Stimulated activated CD4-positive, alpha-beta T cell treated with anti-CD3 and anti-CD28 coated beads, Interleukin-12 subunit alpha, Interleukin-12 subunit beta, amount 100 ng/mL, for 4 hours (primary cell): ENCODE measurements at places on chromosomes 12 and 14.

DNA sequence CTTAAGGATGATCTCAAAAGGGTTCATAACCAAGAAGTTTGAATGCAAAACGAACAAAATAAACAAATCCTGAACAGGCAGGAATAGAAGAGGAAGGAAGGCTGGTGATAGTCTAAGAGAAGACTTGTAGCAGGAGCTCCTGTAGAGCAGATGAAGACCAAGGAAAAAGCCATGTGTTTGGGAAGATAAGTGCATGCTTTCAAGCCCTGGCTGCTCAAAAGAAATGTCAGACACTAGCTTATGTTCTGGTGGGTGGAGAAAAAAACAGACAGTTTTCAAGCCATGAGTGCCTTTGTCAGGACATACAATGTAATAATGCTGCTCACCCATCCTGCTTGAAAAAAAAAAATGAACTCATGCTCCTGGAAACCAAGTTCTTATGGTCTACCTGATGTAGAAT lies 27.4 kb downstream of the TAOK3 start:
- DNase-seq = no peak

GRCh38 chr12:14239350-14239934 lies 126.0 kb upstream of the ATF7IP start:
- DNase-seq = no peak

- DNase-seq = no peak
Observed at GRCh38 chr12:110262442-110263388, 18.3 kb upstream of the ATP2A2 start.

GRCh38 chr14:21042918-21043317 lies 756 bp downstream of the RNASE7 start:
- DNase-seq = no peak

DNA sequence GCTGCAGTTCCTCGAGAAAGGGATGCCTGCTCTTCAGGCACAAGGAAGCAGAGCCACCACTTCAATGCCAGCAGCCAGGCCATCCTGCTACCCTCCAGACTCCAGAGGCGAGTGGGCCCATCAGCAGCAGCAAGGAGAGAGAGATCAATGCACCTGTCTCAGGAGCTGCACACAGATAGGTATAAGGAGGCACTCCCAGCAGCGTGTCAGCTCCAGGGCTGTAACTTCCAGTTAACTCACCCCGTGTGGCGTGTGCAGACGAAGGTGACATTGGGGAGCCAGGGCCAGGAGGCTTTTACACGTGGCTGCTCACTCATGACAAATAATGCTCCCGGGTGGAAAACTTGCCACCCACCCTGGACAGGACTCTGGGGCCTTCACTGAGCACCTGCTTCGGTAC lies 24.2 kb downstream of the GALNT16 start:
- DNase-seq = no peak

DNA sequence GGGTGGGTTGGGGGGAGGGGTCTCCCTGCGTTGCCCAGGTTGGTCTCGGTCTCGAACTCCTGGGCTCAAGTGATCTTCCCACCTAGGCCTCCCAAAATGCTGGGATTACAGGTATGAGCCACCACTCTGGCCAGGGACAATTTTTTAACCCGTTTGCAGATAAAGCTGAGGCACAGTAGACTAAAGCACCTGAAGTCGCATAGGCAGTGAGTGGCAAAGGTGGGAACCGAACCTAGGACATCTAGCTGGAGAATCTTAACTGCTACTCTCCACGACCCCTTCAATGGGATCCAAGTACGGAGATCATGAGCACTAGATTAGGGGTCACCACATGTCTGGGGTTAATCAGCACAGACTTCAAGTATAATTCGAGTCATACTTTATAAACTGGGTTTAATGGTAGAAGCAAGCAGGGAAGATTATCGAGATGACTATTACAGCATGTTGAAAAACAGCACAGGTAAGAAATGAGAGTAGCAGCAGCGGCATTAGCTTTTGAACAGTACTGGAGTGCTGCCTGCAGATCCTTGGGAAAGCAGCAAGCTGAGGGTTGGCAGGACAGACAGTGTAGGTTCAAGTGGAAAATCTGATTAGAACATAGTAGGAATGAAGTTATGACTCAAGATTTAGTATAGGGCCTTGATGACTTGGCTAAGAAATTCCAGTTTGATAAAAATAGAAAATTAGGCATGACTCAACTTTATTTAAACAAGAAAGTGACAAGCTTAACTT lies 23.9 kb downstream of the NID2 start:
- no peak for DNase-seq

DNA sequence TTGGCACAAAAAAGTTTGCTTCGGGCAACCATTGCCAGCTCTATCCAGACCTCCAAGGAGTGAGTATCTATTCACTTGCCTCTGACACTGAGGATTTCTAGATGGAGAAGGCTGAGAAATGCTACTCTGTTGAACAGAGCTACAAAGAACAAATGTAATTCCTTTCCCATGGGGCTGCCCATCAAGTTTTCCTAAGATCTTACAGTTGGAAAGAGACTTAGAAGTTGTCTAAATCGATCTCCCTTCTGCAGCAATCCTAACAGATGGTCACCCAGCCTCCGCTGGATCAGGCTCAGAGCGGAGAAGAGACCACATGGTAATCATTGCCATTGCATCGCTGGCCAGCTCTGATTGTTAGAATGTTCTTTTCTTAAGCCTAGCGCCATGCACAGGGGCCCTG lies 110.1 kb upstream of the BCL2L14 start:
- no peak for DNase-seq

GRCh38 chr12:68786929-68787328 lies 21.0 kb upstream of the MDM2 start:
- DNase-seq = no peak

- peak; percentile 76 for DNase-seq
Observed at GRCh38 chr14:35533357-35534207, at the start of gene INSM2. TSS of gene INSM2 (plus strand) at chr14:35534164. CDS start at chr14:35534253, 89 bp downstream.

DNA sequence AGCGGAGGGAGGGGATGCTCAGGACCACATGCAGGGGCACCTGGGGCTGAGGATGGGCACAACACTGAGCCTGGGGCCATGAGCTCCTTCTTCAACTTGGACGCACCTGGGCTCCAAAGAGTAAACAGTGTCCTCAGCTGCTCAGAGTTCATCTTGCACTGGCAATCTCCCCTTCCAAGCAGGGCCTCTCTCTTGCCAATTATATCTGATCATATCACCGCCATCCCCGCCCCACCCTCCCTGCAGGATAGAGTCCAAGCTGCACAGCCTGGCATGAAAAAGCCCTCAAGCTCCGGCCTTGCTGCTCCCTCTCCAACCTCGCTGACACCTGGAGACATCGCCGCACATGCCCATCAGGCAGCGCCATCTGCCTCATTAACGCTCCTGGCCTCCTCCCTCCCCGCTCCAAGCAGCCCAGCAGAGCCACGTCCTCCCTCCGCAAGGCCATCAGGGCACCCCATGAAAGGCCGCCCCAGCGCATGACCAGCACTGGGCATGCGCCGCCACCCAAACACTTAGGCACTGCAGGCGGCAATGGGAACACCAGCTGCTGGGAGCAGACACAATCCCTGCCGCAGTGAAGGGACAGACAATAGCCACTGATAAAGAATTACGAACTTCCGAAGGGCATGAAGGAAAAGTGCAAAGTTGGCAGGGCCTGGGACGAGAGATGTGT lies 88.8 kb downstream of the CHGA start:
- DNase-seq = no peak

DNA sequence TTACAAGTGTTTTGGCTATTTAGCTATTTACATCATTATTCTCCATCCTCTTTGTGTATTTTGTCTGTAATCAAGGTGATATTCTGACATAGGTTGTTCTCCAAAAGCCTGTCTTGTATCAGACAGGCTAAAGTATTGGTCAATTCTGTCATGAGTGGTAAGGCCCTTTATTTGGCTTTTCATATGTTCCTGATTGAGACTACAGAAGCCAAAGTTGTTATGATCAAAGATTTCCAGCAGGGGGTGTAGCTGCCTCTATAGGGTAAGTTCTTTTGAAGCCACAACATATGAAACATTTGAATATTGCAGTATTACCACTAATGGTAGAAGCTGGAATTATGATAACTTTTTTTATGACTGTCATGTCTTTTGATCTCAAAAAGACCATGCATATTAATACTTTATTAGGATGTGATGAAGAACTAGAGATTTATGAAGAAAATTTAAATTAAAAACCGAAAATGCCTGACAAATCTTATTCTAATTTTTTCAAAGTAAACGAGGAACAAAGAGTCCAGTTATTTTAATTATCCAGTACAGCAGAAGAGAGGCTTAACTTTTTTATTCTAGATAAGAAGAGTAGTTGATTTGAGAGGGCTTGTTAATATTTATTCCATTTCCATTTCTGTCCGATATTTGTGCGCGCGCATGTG lies 3.4 kb upstream of the ARHGAP5 start:
- no peak for DNase-seq

GRCh38 chr14:91154851-91155625 lies 41.2 kb downstream of the DGLUCY start:
- DNase-seq = no peak

DNA sequence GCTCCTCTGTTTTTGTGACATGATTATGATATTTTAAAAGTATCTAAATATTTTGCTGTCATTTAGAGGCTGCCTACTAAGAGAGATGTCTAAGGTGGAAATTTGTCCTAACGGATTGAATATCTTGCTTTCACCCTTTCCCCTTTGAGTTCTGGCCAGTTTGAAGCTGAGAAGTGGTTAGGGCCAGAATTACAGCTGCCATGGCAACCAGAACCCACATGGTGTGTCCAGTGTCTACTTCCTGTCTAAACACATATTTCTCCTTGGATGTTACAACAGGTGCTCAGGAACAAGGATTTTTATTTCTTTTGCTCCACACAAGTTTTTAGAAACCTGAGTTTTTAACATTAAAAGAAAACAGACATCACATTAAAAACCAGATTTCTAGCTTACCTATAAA lies 335.1 kb upstream of the OR4E1 start:
- no peak for DNase-seq

DNA sequence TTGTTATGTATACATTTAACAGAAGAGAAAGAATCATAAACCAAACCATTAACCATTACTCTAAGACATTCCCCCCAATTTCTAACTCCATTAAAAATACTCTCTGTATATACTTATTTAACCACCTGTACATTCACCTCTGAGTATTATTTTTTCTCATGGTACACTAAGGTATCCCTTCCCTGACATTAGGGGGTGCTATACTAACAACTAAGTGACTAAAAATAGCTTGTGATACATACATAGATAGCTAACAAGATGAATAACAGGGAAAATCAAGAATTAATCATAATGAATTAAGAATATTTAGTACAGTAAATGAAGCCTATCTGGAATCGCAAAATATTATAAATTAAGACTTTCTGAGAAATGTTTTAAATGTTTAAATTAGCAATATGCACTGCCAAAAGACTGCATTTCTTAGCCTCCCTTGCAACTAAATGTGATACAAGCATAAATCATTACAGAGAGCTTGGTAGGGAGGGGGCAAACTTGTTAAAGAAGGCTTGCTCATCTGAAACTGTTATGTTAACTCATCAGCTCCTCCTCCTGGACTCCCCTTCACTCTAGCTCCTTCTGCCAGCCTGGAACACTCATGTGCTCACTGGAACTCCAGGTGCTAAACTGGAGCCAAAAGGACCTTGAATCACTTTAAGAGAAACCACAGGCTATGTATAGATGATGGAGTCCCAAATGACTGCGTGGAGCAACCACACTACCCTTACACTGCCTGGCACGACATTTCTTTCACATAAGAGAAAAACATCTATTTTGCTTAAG lies 14.9 kb downstream of the C2CD5 start:
- DNase-seq = no peak

GRCh38 chr12:101077791-101078528 lies 132.1 kb downstream of the SLC5A8 start:
- no peak for DNase-seq

GRCh38 chr12:76277480-76277879 lies 70.7 kb downstream of the BBS10 start:
- DNase-seq = no peak

DNA sequence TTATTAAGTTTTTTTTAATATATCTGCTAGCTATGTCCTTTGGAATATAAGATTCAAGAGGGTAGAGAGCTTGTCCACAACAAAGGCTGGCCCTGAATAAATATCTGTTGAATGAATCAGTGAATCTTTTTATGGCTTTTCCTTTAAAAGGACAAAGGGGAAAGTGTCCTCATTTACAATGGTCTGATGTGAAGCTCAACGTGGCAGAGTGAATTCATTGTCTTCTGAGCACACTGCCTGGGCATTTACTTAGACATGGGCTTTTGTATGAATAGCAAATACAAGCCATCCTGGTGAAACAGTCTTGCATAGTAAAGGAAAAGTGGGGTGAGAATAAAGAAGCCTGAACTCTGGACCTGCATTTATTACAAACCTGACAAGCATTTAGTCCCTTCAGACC lies 201.2 kb downstream of the NELL2 start:
- DNase-seq = no peak

DNA sequence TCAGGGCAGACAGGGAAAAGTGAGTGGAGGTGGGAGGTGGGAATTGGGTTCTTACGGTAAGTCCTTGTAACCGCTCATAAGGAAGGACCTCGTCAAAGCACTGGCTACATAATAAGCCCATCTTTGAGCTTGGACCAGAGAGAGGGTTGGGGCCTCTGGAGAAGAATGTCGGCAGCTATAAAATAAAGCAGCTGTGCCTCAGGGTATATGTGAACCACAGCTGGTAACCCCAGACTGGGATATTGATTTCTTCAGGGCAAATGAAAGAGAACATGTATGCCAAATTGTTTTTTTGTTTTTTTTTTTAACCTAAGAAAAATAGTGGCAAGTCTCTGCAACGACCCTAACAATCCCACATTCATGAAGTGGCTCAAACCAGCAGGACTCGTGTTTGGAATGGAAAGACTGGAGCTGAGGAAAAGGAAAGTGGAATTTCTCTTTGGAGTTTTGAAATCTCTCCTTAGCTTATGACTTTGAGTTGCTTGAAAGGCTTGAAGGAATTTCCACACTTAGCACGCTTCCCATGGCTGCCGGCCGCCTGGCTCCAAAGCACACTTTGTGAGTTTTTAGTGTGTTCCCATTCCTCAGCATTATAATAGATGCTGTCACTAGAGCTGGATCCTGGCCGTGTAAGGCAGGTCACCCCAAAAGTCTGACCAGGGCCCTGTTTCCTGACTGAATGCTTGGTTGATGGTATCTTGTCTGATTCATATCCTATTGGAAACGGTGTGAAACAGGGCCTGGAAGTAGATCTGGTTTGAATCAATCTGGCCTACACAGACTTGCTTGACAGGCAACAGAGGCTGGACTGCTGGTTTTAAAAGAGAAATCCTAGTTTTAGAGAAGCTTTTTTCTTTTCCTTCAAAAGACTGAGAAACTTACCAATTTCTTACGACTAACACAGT lies 244.7 kb downstream of the MSRB3 start:
- DNase-seq = no peak

DNA sequence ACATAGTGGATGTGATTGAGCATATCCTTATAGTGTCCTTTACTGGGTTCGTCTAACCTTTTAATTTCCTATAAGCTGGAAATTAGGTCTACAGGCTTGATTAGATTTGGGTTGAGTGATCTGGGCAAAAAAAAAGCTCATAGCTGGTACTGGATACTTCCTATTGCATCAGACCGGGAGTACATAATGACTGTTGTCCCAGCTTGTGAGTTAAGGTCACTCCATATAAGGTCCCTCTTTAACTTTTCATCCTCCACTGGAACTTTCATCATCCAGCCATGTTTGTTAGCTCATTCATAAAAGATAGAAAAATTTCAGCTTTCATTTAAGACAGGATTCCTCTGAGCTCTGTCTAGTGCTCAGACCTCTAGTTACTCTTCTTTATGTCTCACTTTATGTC lies 80.8 kb downstream of the C14orf132 start:
- no peak for DNase-seq
